ENCODE measurements at places on chromosomes 5 and 9.

- DNase-seq, result no peak
Measured at GRCh38 chr5:97365918-97366317, 182.9 kb upstream of the RIOK2 start.

GRCh38 chr5:159403906-159404681 lies 73.8 kb upstream of the IL12B start:
- no peak for DNase-seq

- no peak for DNase-seq
Measured at GRCh38 chr5:69136293-69136692, 30.7 kb upstream of the CCNB1 start.

GRCh38 chr5:8726383-8727036 lies 819.4 kb downstream of the SEMA5A start:
- no peak for DNase-seq

GRCh38 chr5:137604348-137605095 lies 105.4 kb upstream of the SPOCK1 start:
- DNase-seq, result no peak

GRCh38 chr9:35736201-35736633 lies 3.8 kb downstream of the CREB3 start:
- DNase-seq, result no peak

DNA sequence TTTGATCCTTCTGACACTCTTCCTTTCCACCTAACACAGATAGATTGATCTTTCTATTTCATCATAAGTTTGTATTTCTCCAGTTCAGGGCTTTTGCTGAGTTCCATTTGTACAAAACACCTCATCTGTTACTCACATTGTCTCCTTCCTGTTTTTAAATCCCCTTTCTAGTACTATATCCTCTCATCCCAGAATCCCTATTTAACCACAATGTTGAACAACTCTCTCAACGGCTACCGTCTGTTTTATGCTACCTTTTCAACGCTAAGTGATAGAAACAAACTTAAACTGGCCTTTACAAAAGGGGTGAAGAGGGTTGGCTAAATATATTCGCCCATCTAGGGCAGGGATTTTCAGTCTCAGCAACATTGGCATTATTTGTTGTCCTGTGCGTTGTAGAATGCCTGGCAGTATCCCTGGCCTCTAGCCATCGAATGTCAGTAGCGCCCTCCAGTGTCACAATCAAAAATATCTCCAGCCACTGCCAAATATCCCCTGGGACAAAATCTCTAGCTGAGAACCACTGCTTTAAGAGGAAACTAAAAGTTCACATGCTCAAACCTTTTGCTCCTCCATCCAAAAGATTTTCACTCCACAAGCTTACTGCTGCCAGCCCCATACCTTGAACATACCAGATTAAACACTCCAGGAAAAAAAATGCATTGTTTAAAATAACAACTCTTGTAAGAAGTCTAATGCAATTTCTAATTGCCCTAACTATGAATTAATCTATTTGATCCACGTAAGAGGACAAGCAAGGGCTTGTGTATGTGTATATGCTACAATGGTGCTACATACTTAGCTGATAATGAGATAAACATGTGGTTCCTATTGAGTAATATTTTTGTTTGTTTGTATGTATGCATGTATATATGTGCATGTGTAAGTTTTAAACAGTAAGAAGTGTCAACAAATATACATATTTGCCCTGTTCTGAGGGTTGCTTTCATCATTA lies 344.0 kb downstream of the PTPRD start:
- DNase-seq, result no peak

All from T-helper 1 cell (primary cell).